ENCODE measurements at places on chromosomes 12 and 14.

GRCh38 chr14:103220134-103220981, 97.1 kb downstream of the TNFAIP2 start:
- DNase-seq = no peak

- peak; percentile 66 for DNase-seq
Measured at GRCh38 chr12:55736780-55737580, 5.9 kb upstream of the GDF11 start.

DNA sequence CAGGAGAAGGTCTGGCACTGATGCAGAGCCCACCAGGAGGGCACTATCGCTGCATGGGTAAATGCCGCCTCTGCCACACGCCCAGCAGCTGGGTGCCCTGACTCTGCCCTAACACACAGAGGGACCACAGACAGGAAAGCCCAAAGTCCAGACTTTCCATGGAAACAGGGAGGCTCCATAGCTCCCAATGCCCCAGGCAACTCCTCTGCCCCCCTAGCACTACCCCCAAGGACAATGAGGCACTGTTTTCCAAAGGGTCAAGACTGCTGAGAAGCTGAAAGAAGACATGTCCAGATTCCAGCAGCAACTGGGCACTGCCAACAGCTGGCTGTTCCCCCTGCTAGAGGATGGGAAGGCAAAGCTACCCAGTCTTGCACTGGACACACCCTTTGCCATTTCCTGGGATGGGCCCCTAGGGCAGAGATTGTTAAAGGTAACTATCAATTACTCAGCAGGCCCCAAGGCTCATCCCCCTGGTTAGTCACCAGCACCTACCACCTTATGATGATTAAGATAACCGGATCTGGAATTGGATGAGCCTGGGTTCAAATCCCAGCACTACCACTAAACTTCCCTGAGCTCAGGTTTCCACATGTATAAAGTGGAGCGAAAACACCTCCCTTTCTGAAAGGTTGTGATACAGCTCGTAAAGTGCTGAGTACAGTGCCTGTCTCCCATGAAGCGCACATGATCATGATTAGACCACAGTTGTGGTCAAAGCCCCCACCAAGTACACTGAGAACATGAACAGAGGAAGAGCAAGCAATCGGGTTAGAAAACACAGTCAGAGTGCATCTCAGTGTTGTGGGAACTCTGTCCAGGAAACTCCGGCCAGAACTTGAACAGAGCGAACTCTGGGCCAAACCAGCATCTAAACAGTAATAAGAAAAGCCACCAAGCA, 3.3 kb downstream of the PXN start:
- DNase-seq = no peak

GRCh38 chr12:39441963-39442830, 723 bp downstream of the KIF21A start:
- peak; percentile 20 for DNase-seq

GRCh38 chr12:104672096-104672445, 215.3 kb downstream of the CHST11 start:
- DNase-seq = no peak

DNA sequence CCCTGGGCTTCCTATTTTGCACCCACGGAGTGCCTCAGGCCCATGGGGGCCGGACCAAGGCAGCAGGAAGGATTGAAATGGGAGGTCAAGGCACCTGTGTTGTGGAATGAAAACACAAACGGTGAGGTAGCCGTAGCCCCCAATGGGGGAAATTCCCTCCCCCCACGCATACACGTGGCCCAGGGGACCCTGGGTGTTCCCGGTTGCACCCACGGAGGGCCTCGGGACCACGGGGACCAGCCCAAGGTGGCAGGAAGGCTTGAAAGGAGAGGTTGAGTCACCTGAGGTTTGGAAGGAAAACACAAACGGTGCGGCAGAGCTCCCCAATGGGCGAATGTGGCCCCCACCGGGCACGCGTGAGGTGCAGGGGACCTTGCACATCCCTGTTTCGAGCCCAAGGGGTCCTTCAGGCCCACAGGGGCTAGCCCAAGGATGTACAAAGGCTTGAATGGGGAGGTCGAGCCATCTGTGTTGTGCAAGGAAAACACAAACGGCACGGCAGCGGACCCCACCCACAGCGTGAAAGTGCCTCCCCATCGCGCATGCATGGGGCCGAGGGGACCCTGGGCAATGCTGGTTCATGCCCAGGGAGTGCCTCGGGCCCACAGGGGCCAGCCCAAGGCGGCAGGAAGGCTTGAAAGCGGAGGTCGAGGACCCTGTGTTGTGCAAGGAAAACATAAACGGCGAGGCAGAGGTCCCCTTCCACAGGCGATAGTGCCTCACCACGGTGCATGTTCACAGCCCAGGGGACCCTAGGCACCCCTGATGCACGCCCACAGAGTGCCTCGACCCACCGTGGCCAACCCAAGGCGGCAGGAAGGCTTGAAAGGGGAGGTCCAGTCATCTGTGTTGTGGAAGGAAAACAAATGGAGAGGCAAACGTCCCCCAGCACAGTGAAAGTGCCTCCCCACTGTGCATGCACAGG, 376.7 kb downstream of the ALG10 start:
- DNase-seq = no peak

DNA sequence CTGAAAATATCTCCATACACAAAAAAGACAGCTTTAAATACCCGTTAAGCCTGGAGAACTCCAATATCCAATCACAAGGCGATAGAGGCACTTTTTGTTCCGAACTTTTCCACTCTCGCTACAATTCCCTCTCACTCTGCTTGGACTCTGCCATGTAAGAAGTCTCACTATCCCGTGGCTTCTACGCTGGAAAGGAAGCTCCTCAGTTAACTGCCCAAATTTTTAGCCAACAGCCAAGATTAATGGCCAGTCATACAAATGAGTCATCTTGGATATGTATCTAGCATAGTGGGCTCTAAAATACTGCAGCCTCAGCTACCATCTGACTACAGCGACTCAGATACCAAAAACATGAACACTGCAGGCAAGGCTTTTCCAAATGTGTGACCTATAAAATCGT, 45.5 kb upstream of the RERGL start:
- peak; percentile 33 for DNase-seq

DNA sequence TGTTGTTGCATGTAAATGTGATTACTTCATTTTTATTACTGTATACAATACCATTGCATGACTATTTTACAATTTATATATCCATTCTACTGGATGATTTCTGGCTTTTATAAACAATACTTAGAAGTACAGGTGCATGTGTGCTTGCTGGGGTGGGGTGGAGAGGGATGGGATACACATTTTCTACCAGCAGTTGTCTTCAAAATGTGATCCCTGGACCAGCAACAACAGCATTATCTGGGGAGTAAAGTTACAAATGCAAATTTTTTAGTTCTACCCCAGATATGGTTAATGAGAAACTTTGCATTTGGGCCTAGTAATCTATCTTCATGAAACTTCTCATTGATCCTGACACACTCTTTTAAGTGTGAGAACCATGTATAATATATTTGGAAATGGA, 905.4 kb upstream of the ATXN7L3B start:
- no peak for DNase-seq

- no peak for DNase-seq
Measured at GRCh38 chr12:62597253-62597652, 130.6 kb downstream of the MON2 start.

DNA sequence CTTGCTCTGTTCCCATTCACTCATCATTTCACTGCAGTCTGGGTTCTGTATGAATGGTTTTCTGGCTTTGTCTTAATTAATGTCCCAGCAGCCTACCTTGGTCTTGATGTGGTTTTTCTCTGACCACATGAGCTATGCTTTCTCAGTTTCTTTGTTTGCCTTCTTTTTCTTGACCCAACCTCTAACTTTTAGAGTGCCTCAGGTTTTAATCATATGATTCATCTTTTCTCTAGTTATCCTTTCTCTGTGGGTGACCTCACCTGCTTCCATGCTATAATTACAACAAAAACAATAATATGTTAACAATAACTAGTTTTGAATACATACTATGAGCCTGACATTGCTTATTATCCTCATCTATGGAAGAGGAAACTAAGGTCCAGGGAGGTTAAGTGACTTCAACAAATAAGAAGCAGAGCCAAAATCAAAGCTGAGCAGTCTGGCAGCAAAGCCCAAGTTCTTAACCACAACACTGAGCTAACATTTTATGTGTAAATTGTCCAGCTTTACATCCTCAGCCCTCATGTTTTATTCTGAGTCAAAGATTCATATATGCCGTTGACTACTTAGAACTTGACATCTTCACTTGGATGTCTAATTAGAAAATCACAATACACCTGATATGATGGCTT, 4.7 kb upstream of the EPYC start:
- DNase-seq = no peak

GRCh38 chr12:15116086-15116485, 105.1 kb downstream of the RERG start:
- DNase-seq = no peak

- no peak for DNase-seq
Measured at GRCh38 chr12:72522411-72522810, 250.2 kb downstream of the TRHDE start.

DNA sequence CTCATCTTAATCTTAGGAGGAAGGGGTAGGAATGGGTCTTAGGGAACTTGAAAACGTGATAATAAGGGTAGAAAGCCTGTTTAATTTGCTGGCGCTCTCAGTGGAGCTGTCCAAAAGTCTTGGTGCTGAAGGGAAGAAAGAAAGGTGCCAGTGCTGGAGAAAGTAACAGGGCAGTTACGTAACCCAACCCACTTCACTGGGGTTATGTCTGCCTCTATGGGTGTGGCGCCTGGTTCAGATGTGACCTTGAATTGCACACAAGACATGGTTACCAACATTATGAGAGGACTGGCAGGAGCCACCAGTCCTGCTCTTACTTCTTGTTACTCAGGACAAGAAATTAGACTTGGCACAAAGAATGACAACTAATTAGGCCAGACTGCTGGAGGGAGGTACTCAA, 18.6 kb upstream of the GPATCH2L start:
- DNase-seq = peak; percentile 19

GRCh38 chr12:25585662-25586061, 32.6 kb upstream of the LMNTD1 start:
- DNase-seq = no peak

DNA sequence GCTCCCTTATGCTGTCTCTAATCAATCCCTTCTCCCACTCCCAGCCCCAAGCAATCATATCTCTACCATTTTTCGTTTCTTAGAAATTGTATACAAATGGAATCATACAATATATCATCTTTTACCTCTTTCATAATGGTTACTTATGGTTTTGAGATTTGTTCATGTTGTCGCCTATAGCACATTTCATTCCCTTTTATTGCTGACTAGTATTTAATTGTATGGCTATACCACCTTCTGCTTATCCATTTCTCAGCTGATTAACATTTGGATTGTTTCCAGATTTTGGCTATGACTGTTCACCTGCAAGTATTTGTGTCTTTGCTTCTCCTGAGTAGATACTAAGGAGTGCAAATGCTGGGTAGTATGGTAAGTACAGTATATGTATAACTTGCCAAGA, 36.7 kb upstream of the GRIN2B start:
- DNase-seq = no peak

DNA sequence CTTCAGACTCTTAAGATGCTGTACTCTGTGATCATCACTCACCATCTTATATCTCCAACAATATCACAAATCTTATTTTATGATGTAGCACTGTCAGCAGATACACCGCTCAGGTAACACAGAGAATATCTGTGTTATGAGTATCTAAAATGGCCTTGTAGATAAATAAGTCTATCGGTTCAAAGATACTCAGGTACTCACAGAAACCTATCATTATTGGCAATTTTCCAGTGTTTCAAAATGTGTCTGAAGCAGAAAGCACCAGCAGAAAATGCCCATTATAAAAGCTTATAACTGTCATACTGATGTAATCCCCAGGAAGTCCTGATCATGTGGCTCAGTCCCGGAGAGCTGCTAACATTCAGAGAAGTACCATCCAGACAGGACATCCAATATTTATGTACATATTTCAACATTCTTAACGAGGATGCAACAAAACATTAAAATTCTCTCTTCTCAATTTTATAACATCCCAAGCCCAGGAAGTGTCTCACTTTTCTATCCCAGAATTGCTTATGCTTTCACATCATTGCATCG, 190.7 kb upstream of the LMNTD1 start:
- no peak for DNase-seq

GRCh38 chr12:71108355-71108754, 49.4 kb downstream of the TSPAN8 start:
- DNase-seq = no peak

- DNase-seq = peak; percentile 51
Measured at GRCh38 chr12:13179211-13180074, 17.1 kb upstream of the EMP1 start.

DNA sequence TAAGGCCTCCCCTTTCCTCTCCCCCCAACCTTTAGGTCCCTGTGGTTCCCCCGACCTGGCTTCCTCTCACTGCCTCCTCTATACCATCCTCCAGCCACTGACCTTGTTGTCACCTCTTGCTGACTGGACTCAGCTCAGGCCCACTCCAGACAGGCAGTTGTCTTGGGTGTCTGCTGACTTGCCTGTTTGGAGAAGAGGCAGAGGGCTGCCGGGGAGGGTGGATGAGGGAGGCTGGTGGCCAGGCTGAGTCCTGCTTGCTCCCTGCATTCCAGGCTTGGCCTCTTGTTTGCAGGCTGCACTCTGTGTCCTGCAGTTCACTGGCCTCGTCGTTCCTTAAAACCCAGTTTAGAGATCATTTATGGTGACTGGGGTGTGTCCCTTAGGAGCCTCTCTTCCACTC, 31.0 kb upstream of the RD3L start:
- no peak for DNase-seq

GRCh38 chr12:52130711-52131110, 51.2 kb downstream of the SMIM41 start:
- no peak for DNase-seq

DNA sequence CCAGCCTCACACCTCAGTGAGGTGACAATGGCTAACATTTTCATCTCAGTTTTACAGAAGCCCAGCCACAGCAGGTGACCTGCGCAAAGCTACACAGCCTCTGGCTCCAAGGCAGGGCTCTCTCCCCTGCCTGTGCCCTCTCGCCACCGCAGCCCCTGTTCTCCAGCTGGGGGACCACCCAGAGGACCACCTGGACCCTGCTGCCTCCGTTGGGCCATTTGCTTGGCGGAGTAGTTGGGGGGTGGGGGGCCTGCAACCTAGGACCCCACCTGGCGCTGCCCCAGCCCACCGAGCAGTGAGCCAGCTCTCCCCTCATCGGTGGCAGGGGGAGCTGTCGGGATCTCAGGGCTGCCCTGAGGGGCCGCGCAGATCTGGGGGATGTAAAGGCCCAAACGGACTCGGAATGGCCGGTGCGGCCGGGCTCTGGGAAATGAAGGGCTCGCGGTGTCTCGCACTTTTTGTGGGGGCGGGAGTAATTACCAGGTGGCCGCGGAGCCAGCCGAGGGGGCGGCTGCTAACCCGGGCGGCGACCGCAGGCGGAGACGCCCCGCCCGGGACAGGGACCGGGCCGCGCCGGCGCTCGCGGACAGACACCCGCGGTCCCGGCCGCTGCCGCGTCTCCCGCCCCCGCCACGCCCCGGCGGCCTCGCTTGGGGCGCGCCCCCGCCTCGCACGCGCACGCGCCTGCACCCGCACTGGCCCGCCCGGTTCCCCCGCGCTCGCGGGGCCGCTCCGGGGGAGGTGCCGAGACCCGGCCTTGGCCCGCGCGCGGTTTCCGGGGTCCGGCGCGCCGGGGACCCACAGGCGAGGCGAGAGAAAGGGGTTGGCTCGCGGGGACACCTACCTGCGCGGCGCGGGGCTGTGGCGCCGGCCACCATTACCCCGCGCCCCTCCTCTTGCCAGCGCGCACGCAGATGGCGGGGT, 8.6 kb upstream of the GPR68 start:
- no peak for DNase-seq

- DNase-seq = no peak
Measured at GRCh38 chr14:37051153-37051552, 121.3 kb downstream of the SLC25A21 start.

- DNase-seq = no peak
Measured at GRCh38 chr14:24256960-24257359, 6.0 kb downstream of the TGM1 start.

GRCh38 chr14:33709283-33709682, 241.6 kb downstream of the EGLN3 start:
- DNase-seq = no peak
